Amygdala (tissue), 56 donors: ENCODE measurements at places on chromosomes 6 and 20.
A peak's percentile ranks its signal among the peaks of the same experiment; 100 is the strongest.

- no peak for DNase-seq
These were observed 292.7 kb downstream of the ESR1 start for GRCh38 chr6:152100183-152100618.

GRCh38 chr6:159184559-159184958, 15.4 kb downstream of the FNDC1 start:
- DNase-seq, result no peak

- DNase-seq, result no peak
These were observed 13.9 kb downstream of the JAG1 start for GRCh38 chr20:10659651-10660601.

GRCh38 chr6:156434795-156435190, 342.4 kb upstream of the ARID1B start:
- no peak for DNase-seq

DNA sequence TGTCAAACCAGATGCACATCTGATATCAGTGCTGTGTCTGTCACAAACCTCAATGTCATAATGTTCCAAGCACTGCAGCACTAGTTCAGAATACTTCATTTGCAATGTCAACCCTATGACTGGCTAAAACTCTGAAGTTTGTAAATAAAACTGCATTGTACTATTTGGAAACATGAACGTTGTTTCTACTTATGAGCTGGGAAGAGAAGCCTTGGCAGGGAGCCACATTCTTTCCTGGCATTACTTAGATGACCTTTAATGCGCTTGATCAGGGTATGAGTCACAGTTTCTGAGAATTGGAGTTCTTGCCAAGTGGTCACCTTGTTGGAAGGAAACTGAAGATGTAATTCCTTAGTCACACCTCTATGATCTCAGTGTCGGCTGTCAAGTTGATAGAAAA, 664.8 kb upstream of the MMS22L start:
- no peak for DNase-seq

DNA sequence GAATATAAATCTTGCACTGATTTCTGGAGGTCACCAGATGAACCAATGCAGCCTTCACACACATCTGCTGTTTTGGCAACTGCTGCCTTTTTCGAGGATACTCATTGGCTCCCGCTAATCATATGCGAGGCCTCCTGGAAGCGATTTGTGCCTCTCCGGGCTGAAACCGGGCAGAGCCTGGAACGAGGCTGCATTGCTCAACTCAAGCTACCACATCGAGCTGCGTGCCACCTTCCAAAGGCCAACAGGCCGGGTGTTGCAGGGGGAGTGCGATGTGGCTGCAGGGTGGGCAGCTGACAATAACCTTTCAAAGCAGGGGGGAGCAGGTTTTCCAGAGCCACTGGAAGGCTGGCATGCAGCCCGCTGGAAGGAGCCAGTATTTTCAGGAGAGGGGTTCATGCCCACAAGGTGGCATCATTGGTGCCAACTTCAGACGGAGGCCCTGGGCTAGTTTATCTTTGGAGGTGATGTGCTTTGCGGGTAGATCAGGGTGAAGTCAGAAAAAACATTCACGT, 122.6 kb upstream of the IFNGR1 start:
- peak; percentile 42 for DNase-seq
